Mucosa of descending colon (tissue), 3 donors: ENCODE measurements at places on chromosomes 7 and 10.

GRCh38 chr7:96329241-96329640, 7.3 kb upstream of the SLC25A13 start:
- DNase-seq: no peak

- DNase-seq: no peak
Observed at GRCh38 chr7:29275493-29275892, 80.9 kb downstream of the CHN2 start.

DNA sequence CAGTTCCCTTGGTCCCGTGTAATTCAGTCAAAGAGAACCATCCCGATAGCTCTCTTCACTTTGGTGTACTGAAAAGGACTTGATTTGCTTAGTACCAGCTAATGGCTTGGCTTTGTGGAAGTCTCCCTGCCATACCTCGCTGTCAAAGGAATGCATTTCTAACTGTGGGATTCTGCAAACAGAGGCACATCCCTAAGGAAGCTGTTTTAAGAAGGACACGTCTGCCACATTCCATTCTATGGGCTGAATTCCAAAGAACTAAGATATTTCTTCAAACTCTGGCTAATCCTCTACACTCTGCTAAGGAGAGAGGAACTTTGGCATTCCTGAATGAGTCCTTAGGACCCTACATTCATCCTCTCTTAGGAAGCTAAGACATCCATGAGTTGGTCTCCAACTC, 327.9 kb downstream of the SFMBT2 start:
- DNase-seq: no peak

DNA sequence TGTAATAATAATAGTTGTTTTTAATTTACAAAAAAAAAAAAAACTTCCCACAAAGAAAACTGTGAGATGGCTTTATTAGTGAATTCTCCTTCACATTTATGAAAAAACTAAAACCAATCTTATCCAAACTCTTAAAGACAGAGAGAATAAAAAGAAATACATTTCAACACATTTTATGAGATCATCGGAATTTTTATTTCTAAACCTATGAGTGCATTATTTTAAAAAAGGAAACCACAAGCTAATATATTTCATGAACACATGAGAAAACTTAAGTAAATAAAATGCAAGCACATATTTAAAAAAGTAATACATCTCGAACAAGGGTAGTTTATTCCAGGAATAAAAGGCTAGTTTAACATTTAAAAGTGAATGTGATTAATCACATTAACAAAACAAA, 31.5 kb downstream of the C7orf25 start:
- DNase-seq: no peak

GRCh38 chr10:119025776-119026175, 3.7 kb upstream of the NANOS1 start:
- DNase-seq: no peak

DNA sequence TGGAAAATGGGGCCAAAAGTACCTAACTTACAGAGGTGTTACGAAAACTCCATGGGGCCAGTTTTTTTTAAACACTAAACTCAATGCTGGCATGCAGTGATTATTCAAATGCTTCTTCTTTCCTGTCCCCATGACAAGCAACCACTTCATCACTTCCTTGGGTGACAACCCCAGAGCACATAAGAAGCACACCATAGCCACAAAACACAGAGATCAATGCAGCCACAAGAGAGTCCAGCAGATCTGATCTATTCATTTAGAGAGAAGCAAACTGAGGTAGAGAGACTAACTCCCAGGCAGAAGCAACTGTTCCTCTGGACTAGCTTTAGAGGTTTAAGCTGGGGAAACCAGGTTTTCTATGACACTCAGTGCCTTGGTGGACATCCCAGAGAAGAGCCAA, 180.0 kb downstream of the GRID1 start:
- DNase-seq: no peak

- no peak for DNase-seq
Observed at GRCh38 chr7:159019111-159019510, 125.6 kb downstream of the VIPR2 start.

DNA sequence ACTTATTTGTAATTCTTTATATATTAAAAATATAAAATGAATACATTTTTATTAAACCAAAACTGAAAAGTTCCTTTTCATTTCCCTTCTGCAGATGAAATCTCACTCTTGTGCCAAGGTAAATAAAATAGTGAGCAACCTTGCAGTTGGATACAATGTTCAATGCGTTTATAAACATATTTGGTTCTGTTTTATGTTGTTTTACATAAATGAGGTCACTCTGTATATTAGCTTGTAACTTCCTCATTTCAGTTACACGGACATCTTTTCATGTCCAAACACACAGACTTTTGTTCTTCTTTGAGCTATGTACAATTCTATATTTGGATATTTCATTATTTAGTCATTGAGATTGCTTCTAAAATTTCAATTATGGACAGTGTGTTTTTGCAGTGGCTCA, 107.7 kb downstream of the BBS9 start:
- no peak for DNase-seq

DNA sequence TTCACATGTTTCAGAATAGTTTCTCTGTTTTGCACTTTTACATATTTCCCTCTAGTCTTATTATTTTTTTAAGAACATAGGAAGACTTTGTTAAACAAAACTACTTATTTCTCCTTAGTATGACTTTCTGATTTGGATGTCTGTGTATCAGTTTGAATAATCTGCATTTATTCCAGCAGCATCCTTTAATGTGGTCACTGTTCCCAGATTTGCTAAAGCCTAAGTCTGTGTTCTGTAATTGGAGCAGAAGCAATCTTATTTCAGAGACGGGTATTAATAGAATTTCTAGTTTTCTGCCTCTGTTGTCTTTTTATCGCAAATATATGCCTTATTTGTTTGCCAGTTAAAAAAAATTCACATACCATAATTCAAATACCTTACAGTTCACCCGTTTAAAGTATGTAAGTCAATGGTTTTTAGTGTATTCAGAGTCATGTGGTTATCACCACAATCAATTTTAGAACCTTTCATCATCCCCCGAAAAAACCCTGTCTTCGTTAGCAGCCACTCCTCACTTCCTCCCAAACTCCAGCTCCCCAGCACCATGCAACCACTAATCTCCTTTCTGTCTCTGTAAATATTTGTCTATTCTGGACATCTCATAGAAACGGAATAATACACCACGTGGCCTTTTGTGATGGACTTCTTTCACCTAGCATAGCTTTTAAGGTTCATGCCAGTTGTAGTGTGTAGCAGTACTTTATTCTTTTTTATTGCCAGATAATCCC, 58.7 kb downstream of the INPP5F start:
- DNase-seq: no peak

DNA sequence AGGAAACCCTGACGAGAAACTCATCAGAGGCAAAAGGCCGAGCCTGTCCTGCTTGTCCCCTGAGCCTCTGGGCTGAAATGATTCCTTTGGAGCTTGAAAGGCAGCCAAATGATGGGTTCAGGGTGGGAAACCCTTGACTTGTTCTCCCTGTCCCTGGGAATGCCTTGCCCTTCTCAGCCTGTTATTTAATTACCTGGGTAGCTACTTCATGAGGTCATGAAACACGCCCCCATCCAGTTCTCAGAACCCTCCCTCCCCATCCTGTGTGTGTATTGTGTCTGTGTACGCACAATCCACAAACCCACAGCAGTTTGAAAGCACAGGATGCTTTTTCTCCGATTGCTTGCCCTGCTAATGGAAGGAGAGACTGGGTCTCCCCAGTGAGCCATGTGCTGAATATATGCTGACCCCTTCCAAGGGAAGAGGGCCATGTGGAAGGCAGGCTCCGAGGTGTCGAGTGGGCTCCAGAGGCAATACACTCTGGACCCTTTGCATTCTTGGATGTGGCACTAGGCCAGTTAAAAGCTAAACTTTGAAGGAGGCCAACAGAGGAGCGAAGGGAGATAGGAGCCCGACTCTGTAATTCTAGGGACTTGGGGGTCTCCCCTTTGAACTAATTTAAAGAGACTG, 10.6 kb downstream of the DUSP5 start:
- no peak for DNase-seq

GRCh38 chr7:130925136-130925794, 191.3 kb upstream of the KLF14 start:
- DNase-seq: no peak

- DNase-seq: no peak
Observed at GRCh38 chr10:56181607-56182006, 179.5 kb downstream of the ZWINT start.

DNA sequence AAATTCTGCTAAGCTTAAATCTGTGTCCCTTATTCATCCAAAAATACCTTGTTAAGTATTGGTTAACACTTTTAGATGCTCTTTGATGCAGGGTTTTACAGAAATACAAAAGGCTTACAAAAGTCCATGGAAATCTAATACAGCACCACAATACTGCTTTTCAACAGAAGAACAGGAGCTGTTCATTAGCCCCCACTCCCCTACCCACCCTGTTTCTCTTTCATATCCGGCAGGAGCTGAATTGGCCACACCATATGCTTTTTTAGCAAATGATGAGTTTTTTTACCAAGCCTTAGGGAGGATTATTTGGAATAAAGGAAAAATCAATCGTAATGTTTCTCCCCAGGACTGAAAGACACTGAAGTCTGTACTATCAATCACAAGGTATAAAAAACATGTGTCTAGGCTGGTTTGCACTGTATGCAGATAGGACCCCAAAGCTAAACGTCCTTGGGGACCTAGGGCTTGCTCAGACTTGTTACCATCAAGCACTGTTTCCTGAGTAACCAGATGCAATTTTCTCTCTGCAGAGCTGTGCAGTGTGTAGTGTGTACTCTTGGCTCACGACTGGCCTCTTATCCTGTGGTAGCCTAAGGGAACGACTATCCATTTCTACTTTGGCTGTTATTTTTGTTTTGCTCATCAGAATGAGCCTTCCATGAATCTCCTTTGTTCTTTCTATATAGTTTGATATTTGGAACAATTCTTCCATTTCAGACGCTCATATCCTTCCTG, 143.3 kb upstream of the LRGUK start:
- no peak for DNase-seq

DNA sequence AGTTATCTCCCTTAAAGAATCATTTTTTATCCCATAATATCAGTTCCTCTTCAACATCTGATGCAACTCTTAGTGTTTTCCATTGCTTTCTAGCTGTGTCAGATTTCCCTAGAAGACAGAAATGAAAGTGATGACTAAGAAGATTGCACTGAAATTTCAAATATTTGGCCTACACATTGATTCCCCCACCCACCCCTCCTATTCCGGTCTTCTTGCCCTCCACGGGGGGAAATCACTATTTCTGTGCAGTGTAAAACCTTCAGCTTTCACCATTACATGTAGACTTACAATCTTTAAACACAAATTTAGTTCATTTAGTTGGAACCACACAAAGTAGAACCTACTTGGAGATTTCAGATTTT, 63.7 kb upstream of the IL6 start:
- no peak for DNase-seq

GRCh38 chr7:85041605-85042216, 145.1 kb downstream of the SEMA3D start:
- DNase-seq: peak; percentile 81

DNA sequence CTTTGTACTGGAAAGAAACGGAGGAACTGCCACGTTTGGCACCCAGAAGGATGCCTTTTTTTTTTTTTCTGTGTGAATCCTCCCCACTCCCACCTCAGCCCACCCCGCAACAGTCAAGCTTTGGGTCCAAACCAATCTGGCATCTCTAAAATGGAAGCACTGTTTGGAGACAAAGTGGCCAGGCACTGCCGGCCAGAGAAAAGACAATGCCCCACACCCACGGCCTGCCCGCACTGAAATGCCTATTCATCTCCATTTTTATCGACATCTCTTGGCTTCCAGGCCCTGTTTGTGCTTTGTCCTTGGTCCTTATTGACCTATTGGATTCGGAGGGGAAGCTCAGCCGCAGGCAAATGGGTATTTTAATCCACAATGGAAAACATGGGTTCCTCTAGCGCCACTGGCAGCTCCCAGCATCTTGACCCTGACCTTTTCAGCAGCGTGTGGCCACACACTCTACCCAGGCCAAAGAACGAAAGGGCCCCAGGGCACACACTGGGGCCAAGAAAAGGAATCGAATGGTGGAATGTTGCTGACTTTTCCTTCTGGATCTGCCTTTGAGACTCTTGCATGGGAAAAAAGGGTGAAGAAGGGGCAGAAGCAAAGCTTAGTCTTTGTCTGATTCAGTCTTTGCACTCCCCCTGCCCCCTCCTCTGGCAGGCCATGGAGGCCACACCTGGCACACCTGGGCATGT, 162.6 kb upstream of the CDCA7L start:
- no peak for DNase-seq

DNA sequence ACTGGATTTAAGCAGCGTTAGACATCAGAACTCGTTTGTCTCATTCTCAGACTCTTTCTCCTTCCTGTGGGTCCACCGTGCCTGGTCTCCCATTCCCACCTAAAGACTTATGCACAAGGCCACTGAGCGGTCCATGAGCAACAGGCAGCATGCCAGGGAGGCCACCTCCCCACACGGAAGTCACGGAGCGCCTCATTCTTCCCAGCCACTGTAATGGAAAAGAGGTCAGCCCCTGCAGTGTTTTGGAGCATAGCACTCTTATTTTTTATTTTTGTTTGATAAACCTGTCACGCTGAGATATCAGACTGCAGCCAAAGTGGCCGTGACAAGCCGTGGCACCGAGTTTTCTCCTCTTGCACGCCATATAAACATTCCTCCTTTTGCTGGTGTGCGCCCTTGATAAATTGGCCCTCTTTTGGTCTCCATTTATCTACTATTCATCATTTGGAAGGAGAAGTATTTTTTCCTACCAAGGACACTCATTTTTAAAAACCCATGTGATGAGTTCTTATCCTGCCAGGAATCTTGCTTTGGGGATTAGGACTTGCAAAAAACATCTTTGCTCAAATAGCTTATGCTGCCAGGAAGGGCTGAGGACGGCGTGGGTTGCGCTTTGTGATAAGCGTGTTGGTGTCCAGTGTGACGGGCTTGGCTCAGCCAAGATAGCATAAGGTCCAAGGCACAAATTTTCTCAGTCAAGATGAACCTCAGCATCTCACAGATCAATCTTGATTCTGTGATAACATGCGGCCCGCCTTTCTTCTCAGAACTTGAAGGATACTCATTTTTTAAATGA, 206.0 kb downstream of the CCDC3 start:
- no peak for DNase-seq

GRCh38 chr7:81268551-81268950, 349.7 kb upstream of the SEMA3C start:
- DNase-seq: no peak

DNA sequence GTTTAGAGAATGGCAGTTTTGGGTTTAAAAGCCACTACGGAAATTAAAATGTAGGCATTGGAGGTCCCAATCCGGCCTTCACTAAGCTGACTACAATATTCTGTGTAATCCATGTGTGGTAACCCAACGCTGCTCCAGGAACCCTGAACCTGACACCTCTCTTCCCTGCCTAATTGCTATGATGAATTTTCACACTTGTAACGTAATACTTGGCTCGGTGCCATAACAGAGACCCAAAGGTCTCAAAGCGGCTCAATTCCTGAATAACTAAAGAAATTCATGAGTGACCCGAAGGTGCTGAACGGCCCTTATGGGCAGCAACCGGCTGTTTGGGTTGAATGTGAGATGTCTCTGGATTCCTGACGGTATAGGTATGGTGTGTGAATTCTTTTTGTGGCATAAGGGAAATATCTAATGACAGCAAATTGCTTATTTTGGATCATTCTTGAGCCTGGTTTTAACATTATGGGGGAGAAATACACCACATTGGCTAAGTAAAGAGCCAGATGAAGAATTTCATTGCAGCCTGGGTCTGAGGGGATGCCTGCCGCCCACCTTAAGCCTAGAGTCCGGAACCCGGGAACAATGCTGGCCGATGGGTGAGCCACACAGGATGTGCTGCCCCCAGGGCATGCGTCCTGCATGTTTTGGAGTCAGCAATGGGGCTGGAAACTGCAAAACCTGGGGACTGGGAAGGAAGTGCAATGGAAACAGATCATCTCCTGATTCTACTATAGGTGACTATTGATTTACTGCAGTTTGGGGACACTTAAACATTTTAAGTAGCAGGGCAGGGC, 69.7 kb upstream of the FZD8 start:
- no peak for DNase-seq
